Activated T-helper 9 cell treated with anti-CD3 and anti-CD28 coated beads, Interleukin-2, amount 50 U/mL, for 16 hours (primary cell): ENCODE measurements at places on chromosomes 1 and 21.
A peak's percentile ranks its signal among the peaks of the same experiment; 100 is the strongest.

- peak; percentile 82 for DNase-seq
Observed at GRCh38 chr1:150149271-150150132, at the start of gene PLEKHO1. Gene PLEKHO1, plus strand, starts transcription at chr1:150149916. Its CDS starts 342 bp downstream, at chr1:150150258.

DNA sequence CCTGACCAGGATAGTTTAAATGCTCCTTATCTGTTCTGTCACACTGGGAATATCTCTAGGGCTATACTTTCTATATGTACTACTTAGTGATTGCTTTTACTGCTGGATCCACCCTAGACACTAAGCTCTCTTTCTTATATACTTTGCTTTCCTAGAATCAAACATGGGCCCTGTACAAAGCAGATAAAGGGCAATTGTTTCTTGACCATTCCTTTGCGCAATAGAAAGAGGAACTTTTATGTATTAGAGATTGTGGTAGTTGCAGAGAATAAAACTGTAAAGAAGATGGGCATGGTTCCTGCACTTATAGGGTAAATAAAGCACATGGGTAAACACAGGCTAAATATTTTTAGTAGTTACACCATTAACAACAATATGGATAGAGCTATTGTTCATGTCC lies 58.8 kb downstream of the ATP6V1G3 start:
- no peak for DNase-seq

GRCh38 chr21:45957551-45957950 lies 24.0 kb upstream of the COL6A1 start:
- DNase-seq: no peak

- DNase-seq: no peak
Observed at GRCh38 chr1:66446261-66447001, 87.5 kb upstream of the SGIP1 start.

DNA sequence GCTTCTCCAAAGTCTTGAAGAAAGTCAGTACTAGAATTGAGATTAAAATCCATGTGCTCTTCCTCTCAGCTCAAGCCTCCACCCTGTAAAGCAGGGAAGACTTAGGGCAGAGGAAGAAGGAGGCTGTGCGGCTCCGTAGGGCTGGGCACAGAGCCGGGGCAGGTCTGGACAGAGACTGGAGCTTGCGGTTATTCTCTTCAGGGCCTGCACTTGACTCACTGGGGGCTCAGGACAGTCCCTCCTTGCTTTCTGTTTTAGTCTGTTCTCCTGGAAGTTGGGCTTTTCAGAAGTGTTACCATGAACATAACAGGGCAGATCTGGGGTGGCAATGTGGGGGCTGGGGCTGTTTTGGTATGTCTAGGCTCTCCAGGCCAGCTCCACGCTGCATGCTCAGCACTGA lies 21.6 kb upstream of the TRABD2B start:
- DNase-seq: no peak

- DNase-seq: no peak
Observed at GRCh38 chr1:62951428-62951827, 167.5 kb downstream of the ATG4C start.

- no peak for DNase-seq
Observed at GRCh38 chr1:24255226-24255625, 63.9 kb upstream of the GRHL3 start.

- no peak for DNase-seq
Observed at GRCh38 chr21:29209696-29210095, 79.3 kb downstream of the MAP3K7CL start.

DNA sequence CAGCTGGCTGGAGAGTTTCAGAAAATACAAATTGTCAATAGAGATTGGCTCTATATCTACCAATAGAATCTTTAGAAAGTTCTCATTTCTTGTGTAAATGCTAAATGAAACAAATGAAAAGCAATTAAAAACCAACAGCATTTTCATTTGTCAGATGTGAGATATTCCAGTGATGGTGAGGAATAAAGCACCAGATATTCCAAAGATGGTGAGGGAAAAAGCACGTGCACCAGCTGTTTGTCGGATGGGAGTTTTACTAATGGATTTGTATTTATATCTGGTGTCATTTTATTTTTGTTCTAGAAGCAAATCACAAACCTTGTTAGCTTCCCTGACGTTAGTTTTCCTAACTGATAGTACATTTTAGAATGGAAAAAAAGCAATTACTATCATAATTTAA lies 188.8 kb downstream of the PCP4 start:
- no peak for DNase-seq

DNA sequence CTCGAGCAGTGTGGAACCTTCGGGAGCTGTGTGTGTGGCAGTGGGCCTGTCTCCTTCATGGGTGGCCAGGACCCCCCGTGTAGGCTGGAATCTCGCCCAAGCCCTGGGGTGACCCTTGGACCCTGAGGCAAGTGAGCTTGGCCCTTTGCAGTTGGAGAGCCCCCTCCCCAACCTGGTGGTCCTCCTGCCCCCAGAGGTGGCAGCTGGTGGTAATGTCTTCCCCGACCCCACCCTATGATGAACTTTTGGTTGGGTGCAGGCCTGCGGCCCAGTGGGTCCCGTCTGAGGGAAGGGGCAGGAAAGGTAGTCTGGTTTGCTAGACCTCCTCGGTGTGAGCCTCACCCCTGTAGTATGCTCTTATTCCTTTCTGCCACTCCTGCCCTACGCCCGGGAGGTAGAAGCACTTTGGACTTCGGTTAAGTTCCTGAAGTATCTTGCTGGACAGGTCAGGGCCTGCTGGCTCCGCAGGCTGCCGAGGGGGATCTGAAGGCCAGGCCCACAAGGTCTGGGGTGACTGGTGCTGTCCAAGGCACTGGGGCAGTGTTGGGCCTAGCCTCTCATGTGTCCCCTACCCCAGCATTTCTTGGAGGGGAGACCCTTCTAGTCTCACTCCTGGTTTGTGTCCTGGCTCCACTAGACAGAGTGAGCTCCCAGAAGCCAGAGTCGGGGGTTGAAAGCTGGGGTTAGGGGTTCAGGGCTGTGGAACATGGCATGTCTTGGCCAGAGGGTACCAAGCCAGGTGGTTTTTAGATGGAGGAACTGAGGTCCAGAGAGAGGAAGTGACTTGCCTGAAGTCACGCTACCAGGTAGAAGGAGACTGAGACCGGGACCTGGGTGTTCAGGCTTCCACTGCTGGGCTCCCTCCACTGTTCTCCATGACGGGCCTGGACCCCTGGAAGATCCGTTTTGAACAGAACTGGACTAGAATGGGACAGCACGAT lies 1.8 kb downstream of the ZNF362 start:
- no peak for DNase-seq

GRCh38 chr1:84330125-84330984 lies 28.8 kb downstream of the SAMD13 start:
- DNase-seq: no peak

- no peak for DNase-seq
Observed at GRCh38 chr1:243351337-243351736, 95.5 kb downstream of the SDCCAG8 start.

DNA sequence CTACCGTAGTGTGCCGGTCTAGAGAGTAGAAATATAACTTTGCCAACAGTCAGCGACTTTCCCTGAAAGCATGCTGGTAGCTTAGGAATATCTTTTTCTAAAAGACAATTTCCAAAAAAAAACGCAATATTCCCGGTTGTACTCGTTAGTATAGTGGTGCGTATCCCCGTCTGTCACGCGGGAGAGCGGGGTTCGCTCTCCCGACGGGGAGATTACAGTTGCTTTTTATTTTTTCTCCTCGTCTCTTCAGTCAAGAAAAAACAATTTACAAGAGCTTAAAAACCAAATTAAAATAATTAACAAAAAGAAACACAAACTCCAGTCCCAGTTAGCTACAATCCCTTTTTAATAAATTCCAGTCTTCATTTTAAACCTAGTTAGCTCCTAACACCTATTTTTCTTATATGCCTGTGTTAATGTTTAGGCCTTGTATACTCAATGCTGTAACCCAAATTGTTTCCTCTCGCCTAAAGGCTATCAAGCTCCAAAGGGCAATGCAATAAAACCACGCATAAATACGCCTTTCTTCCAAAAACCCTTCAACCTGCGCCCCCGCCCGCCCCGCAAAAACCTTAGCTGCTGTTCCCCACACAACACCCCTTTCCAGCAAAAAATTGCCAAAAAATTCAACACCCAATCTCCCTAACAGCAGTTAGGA lies 7.8 kb downstream of the HSPA6 start:
- no peak for DNase-seq

- no peak for DNase-seq
Observed at GRCh38 chr1:231052777-231053176, 12.7 kb upstream of the FAM89A start.

GRCh38 chr1:26127235-26128163 lies 15.9 kb downstream of the PDIK1L start:
- DNase-seq: no peak

GRCh38 chr21:29258626-29259338 lies 39.9 kb upstream of the BACH1 start:
- DNase-seq: no peak

- no peak for DNase-seq
Observed at GRCh38 chr1:211531194-211532087, 39.5 kb upstream of the RD3 start.

DNA sequence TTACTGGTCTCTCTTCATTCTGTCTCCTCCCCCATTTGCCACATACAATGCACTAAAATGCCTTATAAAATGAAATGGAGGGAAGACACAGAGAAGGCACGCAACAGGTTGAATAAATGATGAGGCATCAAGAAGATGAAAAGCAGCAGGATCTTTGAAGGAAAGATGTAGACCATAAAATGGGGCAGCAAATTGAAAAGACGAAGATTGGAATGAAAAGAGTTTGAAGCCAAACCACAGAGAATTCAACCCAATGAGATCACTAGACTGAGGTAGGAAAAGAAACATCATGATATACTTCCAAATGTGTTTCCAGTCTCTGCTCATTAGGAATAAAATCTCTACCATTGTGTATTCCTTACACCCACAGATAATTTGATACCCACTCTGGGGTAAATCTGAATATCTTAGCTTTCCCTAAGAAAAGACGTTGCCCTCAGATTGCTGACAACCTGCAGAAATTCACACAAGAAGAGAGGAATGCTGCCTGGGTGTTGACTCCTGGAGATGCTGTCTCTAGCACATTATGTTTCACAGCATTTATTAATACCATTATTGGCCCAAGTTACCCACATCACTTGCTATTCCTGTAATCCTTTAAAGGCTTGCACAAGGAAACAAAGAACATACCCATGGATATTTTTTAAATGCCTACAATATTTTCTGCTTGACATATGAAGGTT lies 230.9 kb downstream of the LTN1 start:
- no peak for DNase-seq

- DNase-seq: no peak
Observed at GRCh38 chr1:214621236-214621635, 18.2 kb downstream of the CENPF start.

- DNase-seq: no peak
Observed at GRCh38 chr1:3319874-3320245, 134.6 kb upstream of the ARHGEF16 start.

DNA sequence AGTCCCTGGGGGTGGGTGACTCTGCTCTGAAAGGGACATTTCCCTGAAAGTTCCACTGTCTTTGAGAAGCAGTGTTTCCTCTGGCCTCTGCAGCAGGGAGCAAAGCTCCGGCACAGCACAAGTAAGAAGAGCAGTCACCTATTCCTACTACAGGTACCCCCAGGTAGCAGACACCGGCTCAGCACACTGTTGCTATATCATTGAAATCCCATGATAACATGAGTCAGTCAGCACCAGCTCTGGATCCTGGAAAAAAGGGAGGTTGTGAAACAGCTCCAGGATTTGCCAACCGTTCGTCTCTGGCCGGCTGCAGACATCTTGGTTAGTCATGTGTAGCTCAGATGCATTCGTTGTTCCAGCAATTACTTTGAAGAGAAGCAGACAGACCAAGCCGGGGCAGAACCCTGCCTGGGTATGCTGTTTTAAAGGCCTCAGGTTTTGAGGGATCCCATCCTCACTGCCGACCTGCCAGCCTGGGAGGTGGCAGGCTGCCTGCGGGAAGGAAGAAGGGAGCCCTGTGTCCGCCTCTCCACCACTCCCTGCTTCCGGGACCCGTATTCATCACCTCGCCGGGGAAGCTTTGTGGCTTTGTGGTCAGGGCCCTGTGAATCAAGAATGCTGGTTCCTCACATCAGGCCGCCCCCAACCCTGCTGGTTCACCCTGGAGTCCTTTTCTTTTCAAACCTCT lies 139.2 kb downstream of the CLIC6 start:
- peak; percentile 56 for DNase-seq

- DNase-seq: no peak
Observed at GRCh38 chr1:31398246-31398645, 14.8 kb upstream of the SERINC2 start.

- DNase-seq: no peak
Observed at GRCh38 chr1:208273386-208274017, 29.3 kb upstream of the PLXNA2 start.

GRCh38 chr1:174308604-174309003 lies 139.2 kb upstream of the GPR52 start:
- no peak for DNase-seq

- no peak for DNase-seq
Observed at GRCh38 chr1:158180741-158181576, at the start of gene CD1D. Gene CD1D, plus strand, starts transcription at chr1:158180895. Its CDS starts 207 bp downstream, at chr1:158181102.

DNA sequence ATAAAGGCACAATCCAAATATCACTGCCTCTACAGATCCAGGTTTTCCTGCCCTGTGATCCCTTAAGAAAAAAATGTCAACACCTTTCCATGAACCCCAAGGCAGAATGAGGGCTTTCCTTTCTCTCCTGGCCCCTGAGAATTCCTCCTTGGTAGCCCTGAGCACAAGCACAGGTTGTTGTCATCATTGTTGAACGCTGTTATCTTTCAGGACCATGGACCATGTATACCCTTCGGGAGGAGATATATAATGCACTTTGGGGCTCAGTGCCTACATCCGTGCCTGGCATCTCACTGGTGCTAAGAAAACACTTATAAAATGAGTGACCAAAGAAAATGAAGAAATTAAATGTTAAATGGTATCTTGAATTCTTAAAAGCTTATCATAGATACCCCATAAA lies 296.2 kb downstream of the SETD4 start:
- no peak for DNase-seq

GRCh38 chr1:230422221-230422981 lies 3.7 kb downstream of the PGBD5 start:
- no peak for DNase-seq

GRCh38 chr21:43758111-43758641 lies 17.9 kb downstream of the CSTB start:
- no peak for DNase-seq

GRCh38 chr1:214475331-214475730 lies 76.1 kb downstream of the PTPN14 start:
- DNase-seq: no peak

DNA sequence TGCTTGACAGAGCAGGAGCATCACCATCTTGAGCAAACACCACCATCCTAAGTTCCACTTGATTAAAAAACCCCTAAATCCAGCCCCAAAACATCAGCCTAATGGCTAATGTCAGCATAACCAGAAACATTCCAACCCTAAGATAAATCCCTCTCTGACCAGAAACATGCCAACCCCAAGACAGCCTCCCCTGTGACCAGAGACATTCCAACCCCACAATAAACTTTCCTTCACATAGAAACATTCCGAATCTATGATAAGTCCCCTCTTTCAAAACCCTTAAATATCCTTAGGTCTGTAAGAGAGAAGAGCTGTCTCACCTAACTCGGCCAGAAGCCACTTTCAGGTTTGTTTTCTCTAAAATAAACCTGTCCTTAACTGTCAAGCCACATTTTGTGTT lies 17.4 kb upstream of the SLC2A5 start:
- no peak for DNase-seq
